ENCODE measurements at places on chromosomes 3 and 15. TPM values are rescaled to one million over a fixed set of nuclear protein-coding genes. Genes with fewer than 3 reads are reported as not detected.

GOLGA8O gene
- 3.5 TPM for total RNA-seq

ZBTB11 gene
- total RNA-seq, result 40.4 TPM

DNA sequence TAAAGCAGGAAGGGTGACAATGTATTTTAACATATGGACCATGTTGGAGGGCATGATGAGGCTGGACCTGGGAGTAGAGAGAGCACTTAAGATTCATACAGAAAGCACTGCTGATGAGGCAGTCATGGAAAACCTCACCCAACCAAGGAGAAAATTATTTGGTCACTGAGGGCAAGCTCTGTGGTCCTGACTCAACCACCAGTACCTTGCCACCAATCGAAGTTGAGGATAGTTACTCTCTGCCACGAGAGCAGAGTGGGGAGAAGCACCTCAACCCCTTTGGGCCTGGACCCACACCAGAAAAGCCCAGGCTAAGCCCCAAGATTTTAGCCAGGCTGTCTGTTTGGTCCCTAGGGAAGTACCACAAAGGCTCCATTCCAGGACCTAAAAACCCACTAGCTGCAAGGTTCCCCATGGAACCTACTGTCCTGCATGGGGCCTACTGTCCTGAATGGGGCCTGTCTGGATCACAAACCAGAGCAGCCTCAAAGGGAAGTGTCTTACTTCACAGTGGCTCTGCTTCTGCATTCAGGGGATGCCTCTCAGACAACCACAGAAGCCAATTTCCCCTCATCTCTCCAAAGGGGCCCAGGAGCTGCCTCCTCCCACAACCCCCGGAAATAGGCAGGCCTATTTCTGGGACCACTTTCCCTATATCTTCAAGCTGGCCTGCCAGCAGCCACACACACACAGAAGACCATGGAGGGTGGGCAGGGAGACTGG lies 4.2 kb downstream of the CCDC71 start:
- H3K27ac ChIP-seq, result no peak overlapping the region
- peaks cover 34% of the 10 kb centered on the region for H3K4me1 ChIP-seq
- no peak for DNase-seq
- no peak overlapping the region for H3K4me3 ChIP-seq
- peaks cover 11% of the 10 kb centered on the region for H3K36me3 ChIP-seq

DNA sequence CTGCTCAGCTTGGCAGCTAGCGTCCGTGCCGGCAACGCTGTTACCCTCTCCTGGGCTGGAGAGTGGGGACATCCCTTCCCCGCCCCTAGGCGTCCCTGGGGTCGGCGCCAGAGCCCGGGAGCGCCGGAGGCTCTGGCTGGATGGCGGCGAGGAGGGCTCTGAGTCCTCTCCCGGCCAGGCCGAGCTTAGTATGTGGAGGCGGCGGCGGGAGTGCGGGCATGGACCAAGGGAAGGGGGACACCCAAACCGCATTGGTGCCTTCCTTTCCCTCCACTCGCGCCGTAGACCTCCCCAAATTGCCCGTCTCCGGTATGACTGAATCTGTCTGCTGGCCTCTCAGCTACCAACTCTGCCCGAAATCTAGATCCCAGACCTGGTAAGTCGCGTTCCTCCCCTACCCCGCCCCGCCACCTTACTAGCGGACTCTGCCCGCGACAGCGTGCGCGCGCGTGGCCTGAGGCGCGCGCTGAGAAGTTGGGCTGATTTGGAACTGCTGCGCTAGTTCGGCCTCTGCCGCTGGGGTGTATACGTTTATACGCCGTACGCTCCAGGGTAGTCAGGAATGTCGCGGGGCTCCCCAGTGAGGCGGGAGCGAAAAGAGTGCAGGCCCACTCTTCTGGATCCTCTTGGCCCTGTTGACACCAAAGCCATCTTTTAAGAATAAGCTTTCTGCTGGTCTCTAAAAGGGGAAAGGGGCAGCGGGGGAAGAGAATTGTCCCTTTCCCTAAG lies 12.2 kb downstream of the ZIC1 start:
- peak overlapping the region; percentile 15 for H3K4me3 ChIP-seq
- H3K36me3 ChIP-seq, result no peaks in the 10 kb centered on the region
- H3K27me3 ChIP-seq, result peaks cover 55% of the 10 kb centered on the region
- no peak overlapping the region for H3K27ac ChIP-seq
- H3K4me1 ChIP-seq, result no peaks in the 10 kb centered on the region

GRCh38 chr3:133377396-133377795 lies 22.5 kb upstream of the BFSP2 start:
- no peaks in the 10 kb centered on the region for H3K36me3 ChIP-seq
- H3K4me3 ChIP-seq, result no peak overlapping the region
- H3K4me1 ChIP-seq, result no peaks in the 10 kb centered on the region
- no peaks in the 10 kb centered on the region for H3K27me3 ChIP-seq

All from T-cell (primary cell).